Muscle of arm (tissue), 14 donors: ENCODE measurements at places on chromosomes 12 and 14. TPM values are rescaled to one million over a fixed set of nuclear protein-coding genes. Genes with fewer than 3 reads are reported as not detected.

The GRIP1 gene
- polyA plus RNA-seq, result 0.83 TPM

DNA sequence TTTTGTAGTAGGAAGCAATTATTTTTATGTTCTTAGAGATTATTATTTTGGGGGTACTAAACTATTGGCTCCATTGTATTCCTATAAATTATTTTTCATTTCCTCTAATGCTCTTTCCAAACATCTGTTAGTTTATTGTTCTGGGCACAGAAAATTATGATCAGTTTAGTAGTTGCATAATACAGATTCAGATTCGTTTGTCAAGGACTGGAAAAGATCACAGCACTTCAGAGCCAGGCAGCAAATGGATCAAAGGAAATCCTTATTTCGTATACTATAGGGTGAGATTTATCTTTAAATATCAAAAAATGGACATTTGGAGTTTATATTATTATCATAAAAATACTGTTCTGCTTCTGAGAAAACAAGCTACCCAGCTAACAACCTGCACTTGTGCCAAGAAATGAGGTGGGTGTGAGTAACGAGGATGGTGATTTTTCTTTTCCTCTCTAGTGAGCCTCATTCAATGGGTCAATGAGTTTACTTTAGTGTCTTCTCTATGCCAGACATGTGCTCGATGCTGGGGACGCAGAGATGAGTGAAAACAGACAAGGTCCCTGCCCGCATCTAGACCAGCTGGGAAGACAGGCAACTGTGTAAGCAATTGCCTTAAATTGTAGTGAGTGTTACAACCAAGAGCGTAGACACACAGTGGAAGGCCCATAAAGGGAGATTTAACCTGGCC lies 208.6 kb upstream of the PLXNC1 start:
- no peak for DNase-seq

DNA sequence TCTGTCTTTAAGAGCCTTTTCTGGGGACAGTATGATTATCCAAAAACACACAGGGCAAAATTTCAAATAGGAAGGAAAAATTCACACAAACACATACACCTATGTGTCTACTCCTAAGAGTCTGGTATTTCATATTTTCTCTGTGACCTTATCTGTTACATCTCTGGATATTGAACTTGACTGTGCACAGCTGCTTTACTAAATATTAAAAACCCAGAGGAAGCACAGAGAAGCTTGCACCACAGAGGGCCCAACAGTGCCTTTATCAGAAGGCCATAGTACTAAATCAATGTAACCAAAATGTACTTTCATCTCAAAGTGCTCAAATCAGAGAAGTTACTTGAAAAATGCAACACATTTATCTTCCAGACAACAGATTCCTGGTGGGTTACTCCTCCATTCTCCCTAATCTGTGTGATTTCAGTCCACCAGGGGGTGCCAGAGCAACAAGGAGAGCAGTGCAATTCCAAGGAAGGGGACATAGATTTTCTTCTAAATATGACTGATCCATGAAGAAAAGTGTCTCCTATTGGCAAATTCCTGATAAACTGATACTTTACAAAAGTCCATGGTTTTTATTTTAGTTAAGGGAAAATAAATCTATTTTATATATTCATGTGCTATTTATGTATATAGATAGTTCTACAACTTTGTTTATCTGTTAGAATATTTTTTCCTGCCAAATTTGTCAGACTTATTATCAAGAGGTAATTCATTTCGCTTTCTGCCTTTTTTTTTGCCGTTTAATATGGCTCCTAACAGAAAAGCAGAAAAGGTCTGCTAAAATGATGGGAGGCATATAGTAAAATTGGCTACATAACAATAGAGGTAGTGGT lies 617.6 kb downstream of the LRFN5 start:
- DNase-seq, result peak; percentile 70

DNA sequence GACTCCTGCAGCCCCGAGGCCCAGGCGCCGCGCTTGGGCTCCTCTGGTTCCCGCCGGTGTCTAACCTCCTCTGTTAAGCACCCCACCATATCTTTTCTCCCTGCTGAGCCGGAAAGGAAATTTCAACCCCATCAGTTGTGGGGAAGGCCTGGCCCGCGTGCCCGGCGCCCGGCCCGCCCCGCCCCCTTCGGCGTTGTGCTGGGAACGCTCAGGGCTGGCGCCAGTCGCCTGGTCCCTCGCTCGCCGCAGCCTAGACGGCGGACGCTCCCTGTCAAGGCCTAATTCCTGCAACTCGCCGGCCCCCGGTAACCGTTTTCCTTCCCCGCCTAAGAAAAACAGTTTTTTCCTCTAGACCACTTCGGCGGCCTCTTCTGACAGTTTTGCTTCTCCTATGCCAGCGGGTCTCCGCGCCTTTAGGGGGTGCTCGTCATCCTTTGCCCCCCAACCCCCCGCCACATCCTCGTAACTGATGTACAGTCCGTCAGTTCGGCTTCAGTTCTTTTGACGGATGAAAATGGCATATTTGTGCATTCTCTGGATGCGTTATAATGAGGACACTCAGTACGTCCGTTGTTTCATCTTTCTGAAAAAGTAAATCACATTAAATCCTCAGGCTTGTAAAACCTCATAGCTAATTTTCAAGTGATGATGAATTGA lies 506 bp upstream of the NAP1L1 start:
- no peak for DNase-seq

- DNase-seq, result no peak
Observed at GRCh38 chr14:71388336-71388735, 481.1 kb downstream of the PCNX1 start.

- DNase-seq, result peak; percentile 43
Observed at GRCh38 chr14:51607711-51608110, 44.0 kb upstream of the FRMD6 start.
